Kidney (tissue), 22 donors: ENCODE measurements at places on chromosomes 2 and 18.

DNA sequence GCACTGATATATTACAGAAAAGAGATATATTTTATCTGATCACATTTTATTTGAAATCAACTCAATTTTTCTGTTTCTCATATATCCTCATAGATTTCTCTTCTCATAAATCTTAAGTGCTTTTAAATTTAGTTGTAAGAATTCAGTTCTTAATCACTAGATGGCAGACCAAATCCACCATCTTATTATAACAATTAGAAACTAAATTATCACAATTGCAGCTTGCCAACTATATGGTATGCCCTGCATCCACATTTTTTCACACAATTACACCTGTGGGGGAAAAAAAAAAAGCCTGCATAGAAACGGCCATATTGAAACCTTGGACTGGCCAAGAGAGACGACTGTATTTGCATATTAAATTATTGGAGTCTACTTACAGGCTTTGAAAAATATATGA is 64.4 kb downstream of the COL5A2 start:
- no peak overlapping the region for H3K4me3 ChIP-seq
- no peak for DNase-seq
- H3K27me3 ChIP-seq, result no peaks in the 10 kb centered on the region
- H3K4me1 ChIP-seq, result no peaks in the 10 kb centered on the region
- H3K36me3 ChIP-seq, result no peaks in the 10 kb centered on the region

DNA sequence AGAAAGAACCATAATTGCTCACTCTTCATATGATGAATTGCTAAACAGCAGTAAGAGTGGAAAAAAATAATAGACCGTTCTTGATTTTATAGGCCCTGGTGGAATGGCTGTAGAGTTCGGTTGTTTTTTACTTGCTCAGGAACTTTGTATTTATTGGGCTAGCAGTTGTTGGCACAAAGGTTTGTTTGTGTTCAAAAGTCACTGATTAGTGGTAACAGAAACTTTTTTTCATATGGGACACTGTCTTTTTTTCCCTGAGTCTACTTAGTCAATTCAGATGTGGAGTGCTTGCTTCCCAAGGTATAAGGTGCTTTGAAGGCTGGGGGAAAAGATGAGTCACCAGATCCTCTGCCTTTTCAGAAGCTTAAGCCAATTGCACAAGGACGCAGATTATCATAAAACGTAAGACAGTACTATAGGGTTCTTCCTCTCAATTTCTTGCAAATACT is 25.8 kb downstream of the PHLPP1 start:
- no peak for DNase-seq
- H3K27ac ChIP-seq, result no peak overlapping the region
- H3K36me3 ChIP-seq, result no peaks in the 10 kb centered on the region
- H3K4me1 ChIP-seq, result peaks cover 6% of the 10 kb centered on the region
- no peak overlapping the region for H3K4me3 ChIP-seq

- no peak for DNase-seq
- no peaks in the 10 kb centered on the region for H3K4me1 ChIP-seq
- no peak overlapping the region for H3K27ac ChIP-seq
- H3K27me3 ChIP-seq, result no peaks in the 10 kb centered on the region
- no peaks in the 10 kb centered on the region for H3K36me3 ChIP-seq
Measured at GRCh38 chr2:230925879-230926765, 1.1 kb upstream of the GPR55 start.

- H3K4me3 ChIP-seq, result no peak overlapping the region
- H3K4me1 ChIP-seq, result no peaks in the 10 kb centered on the region
- DNase-seq, result no peak
- no peaks in the 10 kb centered on the region for H3K36me3 ChIP-seq
- no peaks in the 10 kb centered on the region for H3K27me3 ChIP-seq
- no peak overlapping the region for H3K27ac ChIP-seq
Measured at GRCh38 chr18:71899707-71900472, 644.3 kb downstream of the CBLN2 start.

GRCh38 chr2:132374551-132374950 is 42.1 kb upstream of the GPR39 start:
- no peaks in the 10 kb centered on the region for H3K4me1 ChIP-seq
- no peaks in the 10 kb centered on the region for H3K36me3 ChIP-seq
- no peak overlapping the region for H3K27ac ChIP-seq
- DNase-seq, result no peak

DNA sequence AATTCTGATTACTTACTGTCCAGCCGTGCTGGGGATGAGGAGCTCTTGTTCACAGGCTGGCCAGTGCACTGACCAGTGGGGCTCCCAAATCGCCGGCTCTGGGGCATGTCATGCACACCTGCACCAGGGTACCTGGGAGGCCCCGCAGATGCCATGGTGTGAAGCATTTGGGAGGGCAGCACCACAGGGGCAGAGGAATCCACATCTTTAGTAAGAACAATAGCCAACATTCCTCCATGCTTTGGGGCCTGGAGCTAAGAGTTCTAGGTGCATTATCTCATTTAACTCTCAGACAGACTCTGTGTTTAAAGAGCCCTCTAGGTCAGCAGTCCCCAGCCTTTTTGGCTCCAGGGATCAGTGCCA is 104.2 kb downstream of the ACKR3 start:
- H3K4me1 ChIP-seq, result no peaks in the 10 kb centered on the region
- H3K36me3 ChIP-seq, result no peaks in the 10 kb centered on the region
- DNase-seq, result peak; percentile 42
- H3K27ac ChIP-seq, result no peak overlapping the region
- no peaks in the 10 kb centered on the region for H3K27me3 ChIP-seq

- H3K4me3 ChIP-seq, result no peak overlapping the region
- no peaks in the 10 kb centered on the region for H3K27me3 ChIP-seq
- H3K4me1 ChIP-seq, result no peaks in the 10 kb centered on the region
- peak; percentile 41 for DNase-seq
- H3K36me3 ChIP-seq, result no peaks in the 10 kb centered on the region
Measured at GRCh38 chr2:5409898-5410381, 282.2 kb upstream of the SOX11 start.

DNA sequence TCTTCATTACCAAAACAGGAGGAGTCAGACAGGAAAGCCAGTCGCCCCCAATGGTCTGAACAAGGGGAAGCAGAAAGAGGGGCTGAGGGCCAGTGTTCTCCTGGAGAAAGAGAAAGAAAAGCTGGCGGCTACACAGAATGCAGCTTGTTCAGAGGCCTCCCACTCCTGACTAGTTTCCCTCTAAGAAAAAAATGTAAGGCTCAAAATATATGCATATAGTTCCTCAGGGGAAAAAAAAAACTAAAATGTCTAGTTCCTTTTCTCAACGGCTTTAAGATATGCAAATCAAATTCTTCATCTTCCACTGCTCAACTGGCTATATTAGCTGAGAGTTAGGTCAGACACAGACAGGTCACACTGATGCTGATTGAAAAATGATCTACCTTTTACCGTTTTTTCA is 18.6 kb downstream of the MBOAT2 start:
- H3K27me3 ChIP-seq, result no peaks in the 10 kb centered on the region
- no peak overlapping the region for H3K4me3 ChIP-seq
- DNase-seq, result peak; percentile 34
- H3K36me3 ChIP-seq, result no peaks in the 10 kb centered on the region

- no peaks in the 10 kb centered on the region for H3K27me3 ChIP-seq
- no peaks in the 10 kb centered on the region for H3K36me3 ChIP-seq
- H3K4me3 ChIP-seq, result no peak overlapping the region
- no peaks in the 10 kb centered on the region for H3K4me1 ChIP-seq
Measured at GRCh38 chr2:237604960-237605359, 14.4 kb upstream of the RAB17 start.

DNA sequence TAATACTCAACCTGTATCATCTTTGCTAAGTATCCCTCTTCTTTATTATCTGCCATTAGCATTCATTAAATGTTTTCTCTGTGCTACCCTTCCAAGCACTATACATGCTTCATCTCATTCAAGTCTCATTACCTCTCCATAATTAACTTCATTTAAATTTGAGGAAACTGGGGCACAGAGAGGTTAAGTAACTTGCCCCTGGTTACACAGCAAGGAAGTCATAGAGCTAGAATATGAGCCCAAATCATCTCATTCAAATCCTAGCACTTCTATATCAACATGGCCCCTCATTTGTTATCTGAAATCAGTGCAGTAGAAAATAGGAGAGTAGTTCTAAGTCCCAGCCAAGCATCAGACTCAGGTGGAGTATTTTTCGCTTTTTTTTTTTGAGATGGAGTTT is 4.4 kb downstream of the MRPL35 start:
- H3K27ac ChIP-seq, result no peak overlapping the region
- H3K36me3 ChIP-seq, result peaks cover 19% of the 10 kb centered on the region
- H3K27me3 ChIP-seq, result no peaks in the 10 kb centered on the region
- no peaks in the 10 kb centered on the region for H3K4me1 ChIP-seq

DNA sequence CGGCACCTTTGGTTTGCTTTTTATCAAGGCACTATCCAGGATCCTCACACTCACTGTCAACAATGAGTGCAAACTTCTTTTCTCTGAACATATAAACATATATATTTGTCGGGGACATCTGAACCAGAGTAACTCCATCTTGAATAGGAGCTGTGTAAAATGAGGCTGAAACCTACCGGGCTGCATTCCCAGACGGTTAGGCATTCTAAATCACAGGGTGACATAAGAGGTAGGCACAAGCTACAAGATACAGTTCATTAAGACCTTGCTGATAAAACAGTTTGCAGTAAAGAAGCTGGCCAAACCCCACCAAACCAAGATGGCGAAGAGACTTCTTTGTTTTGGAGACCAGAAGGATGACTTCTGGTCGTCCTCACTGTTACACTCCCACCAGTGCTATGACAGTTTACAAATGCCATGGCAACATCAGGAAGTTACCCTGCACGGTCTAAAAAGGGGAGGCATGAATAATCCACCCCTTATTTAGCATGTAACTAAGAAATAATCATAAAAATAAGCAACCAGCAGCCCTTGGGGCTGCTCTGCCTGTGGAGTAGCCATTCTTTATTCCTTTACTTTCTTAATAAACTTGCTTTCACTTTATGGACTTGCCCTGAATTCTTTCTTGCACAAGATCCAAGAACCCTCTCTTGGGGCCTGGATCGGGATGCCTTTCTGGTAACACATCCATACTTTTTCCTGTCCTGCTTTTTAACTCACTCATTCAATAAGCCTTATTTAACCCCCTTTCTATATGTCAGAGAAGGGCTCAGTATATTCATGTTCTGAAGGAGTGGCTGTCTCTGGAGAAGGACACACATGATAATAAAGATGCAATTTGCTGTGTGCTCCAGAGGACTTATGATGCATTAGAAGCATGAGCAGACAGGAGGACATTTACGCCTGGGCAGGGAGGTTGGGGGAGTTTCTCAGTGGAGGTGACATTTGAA is 65.4 kb downstream of the TACR1 start:
- H3K36me3 ChIP-seq, result no peaks in the 10 kb centered on the region
- no peak overlapping the region for H3K27ac ChIP-seq
- no peaks in the 10 kb centered on the region for H3K27me3 ChIP-seq
- H3K4me3 ChIP-seq, result no peak overlapping the region
- H3K4me1 ChIP-seq, result peaks cover 3% of the 10 kb centered on the region
- no peak for DNase-seq

- H3K36me3 ChIP-seq, result no peaks in the 10 kb centered on the region
- no peaks in the 10 kb centered on the region for H3K27me3 ChIP-seq
- H3K27ac ChIP-seq, result no peak overlapping the region
- DNase-seq, result no peak
- H3K4me3 ChIP-seq, result no peak overlapping the region
- H3K4me1 ChIP-seq, result no peaks in the 10 kb centered on the region
Measured at GRCh38 chr2:208172125-208172524, 8.7 kb upstream of the CRYGA start.
